T-helper 22 cell (primary cell): ENCODE measurements at places on chromosomes 5 and 9.

DNA sequence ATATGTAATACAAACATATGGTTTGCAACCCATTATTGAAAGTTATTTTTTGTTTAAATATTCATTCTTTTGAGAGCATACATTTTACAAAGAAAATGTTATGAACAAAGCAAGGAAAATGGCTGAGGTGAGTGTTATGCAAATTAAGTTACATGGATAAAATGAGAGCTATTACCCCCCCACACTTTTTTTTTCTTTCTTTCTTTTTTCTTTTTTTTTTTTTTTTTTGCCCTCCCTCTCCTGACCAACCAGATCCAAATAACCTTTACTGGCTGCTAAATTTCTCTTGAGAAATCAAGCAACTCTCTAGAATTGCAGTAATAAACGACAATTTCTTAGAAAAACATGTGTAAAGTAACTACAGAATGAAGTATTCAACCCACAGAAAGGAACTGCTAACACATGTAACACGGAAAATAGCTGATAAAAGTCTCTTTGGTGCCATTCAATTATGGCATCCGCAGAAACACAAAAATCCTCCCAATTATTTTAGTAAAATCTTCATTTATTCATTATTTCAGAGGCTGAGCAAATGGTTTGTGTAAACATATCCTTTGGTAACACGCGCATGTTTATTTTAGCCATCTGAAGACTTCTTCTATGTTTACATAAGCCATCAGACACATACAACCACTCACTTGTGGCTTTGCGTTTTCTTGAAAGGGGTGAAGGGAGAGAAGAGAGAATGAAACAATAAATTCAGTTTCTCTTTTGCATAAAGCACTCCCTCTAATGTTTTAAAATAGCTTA is 216.1 kb downstream of the NFIB start:
- no peak for DNase-seq

DNA sequence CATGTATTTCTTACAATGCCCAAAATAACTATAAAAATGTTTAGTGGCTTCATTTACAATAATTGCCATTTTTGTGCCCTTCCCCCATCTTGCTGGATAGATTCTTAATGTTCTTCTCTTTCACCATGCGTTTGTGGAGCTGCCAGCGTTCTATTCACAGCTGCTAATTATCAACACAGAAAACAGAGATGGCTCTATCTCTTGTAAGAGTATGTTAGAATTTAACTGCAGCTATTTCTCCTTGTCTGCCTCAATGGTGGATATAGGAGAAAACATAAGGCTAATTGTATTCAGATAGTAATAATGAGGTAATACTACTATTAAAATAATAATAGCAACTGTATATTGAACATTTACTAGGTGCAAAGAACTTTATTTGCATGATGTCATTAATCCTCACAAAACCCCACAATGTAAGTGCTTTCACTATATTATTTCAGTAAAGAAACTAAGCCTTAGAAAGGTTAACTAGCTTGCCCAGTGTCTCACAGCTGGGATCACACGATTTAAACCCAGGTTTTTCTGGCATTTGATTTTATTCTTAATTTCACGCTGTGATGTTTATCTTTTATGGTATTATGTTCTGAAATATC is 50.1 kb downstream of the JAKMIP2 start:
- DNase-seq = no peak

GRCh38 chr9:89518466-89519365 is 20.8 kb upstream of the SEMA4D start:
- DNase-seq = no peak

- DNase-seq = no peak
Observed at GRCh38 chr9:88712484-88712883, 177.5 kb downstream of the NXNL2 start.

DNA sequence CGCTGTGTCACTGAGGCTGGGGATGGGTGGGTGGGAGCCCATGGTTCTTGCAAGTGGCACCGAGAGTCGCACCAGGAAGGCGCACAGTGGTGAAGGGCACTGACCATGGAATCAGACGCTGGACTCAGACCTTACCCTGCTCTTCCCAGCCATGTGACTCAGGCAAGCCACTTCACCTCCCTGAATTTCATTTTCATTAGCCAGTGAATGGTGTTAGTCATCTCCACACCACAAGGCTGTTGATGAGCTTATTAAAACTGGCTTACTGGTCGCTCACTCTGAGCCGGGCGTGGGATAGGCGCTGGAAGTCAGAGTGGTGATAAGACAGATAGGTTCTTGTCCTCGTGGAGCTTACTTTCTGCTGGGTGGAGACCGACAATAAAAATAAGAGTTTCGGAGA is 25.1 kb downstream of the FGF18 start:
- DNase-seq = no peak

GRCh38 chr5:124444147-124444775 is 302.2 kb downstream of the ZNF608 start:
- no peak for DNase-seq

GRCh38 chr5:179530069-179530998 is 20.0 kb upstream of the RUFY1 start:
- peak; percentile 15 for DNase-seq

- DNase-seq = no peak
Observed at GRCh38 chr5:146606893-146607292, 90.9 kb upstream of the GPR151 start.

GRCh38 chr5:30932273-30933017 is 261.0 kb upstream of the CDH6 start:
- no peak for DNase-seq

- no peak for DNase-seq
Observed at GRCh38 chr5:132546108-132546507, 2.8 kb upstream of the IL5 start.

GRCh38 chr9:112921549-112921948 is 30.9 kb upstream of the SLC46A2 start:
- no peak for DNase-seq

DNA sequence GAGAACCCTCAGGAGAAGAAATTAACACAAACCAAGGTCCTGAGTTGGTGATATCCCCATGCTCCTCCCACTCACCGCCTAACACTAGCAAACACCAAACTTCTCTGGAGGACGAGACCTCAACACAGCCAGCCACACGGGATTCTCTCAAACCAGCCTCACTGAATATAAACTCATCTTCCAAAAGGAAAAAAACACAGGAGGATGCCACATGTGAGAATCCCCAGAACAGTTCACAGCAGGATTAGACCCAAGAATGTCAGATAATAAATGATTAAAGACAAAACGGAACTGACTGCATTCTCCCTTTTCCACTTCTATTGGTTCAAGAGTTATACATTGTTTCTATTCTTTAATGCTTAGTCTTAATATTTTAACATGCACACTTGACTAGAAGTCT is 89.2 kb downstream of the LPAR1 start:
- no peak for DNase-seq

DNA sequence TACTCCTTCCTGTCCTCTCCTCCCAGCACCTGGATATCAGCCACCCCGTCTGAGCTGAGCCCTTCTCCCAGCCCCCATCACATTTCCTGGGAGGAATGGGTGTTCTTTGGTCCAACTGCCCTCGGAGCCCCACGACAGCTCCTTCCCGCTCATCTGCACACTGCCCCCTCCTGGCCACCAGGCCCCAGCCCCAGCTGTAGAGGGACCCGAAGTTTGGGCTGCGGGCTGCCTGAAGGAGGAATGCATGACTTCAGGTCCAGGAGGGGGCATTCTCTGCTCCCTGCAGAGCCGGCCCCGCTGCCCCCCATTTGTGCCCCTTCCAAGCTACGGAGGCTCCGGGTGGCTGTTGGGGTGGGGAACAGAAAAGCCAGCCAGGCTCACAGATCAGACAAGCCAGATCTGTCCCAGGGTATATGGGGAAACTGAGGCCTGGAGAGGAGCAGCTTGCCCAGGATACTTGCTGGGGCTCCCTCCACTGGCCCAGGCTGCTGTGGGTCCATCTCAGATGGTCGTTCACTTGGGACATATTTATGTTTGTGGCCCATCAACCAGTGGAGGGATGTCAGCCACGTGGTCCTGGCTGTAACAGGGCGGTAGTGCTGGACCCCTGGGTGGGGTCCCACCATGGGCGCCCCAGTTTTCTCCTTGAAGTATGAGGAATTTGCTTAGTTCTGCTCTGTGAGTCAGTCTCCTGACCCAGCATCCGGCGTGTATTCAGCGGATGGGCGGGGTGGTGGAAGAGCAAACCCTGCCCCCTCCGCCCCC is 33.1 kb downstream of the DAB2IP start:
- no peak for DNase-seq

GRCh38 chr5:179827680-179828079 is 7.0 kb downstream of the SQSTM1 start:
- no peak for DNase-seq

DNA sequence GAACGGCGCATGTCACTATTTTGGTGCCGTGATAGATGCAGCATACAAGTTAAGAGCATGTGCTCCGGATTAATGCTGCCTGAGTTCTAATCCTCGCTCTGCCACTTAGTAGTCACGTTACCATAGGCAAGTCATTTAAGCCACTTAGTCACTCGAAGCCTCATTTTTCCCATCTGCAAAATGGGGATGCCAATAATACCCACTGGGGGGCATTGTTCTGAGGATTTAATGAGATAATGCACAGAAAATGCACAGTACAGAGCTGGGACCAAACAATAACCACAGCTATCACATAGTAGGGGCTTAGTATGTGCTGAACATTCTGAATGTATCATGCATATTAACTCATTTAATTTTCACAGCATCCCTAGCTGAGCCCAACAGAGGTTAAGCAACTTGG is 9.1 kb downstream of the NIPAL4 start:
- no peak for DNase-seq

- no peak for DNase-seq
Observed at GRCh38 chr5:151093476-151093889, 12.6 kb upstream of the TNIP1 start.

- no peak for DNase-seq
Observed at GRCh38 chr5:8895599-8895998, 650.3 kb downstream of the SEMA5A start.

- DNase-seq = no peak
Observed at GRCh38 chr9:99056886-99057664, 47.8 kb upstream of the TGFBR1 start.

DNA sequence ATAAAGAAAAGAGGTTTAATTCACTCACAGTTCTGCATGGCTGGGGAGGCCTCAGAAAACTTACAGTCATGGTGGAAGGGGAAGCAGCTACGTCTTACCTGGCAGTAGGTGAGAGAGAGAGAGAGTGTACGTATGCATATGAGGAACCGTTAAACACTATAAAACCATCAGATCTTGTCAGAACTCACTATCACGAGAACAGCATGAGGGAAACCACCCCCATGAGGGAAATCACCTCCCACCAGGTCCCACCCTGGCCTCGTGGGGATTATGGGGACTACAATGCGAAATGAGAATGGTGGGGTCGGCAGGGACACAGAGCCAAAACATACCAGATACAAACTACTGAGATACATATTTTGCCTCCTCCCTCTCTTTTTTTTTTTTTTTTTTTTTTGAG is 10.8 kb upstream of the FER start:
- no peak for DNase-seq

DNA sequence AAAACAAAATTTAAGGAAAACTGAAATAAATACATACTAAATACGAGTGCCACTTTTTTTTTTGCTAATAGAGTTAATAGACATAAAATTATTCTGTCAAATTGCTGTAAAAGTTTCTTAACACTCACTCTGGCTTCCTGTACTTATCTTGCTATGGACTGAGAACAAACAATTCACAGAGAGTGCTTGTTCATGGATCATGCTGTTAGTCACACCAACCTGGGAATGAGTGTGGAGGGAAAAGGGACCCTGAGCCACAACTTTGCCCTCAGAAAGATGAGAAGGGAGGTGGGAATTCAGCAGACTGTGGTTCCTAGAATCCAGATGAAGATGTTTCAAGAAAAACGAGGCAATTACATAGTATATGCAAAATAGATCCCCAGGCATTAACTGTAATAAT is 246.9 kb downstream of the FBXL7 start:
- DNase-seq = no peak

- DNase-seq = no peak
Observed at GRCh38 chr5:179371681-179372680, 26.7 kb upstream of the ADAMTS2 start.

DNA sequence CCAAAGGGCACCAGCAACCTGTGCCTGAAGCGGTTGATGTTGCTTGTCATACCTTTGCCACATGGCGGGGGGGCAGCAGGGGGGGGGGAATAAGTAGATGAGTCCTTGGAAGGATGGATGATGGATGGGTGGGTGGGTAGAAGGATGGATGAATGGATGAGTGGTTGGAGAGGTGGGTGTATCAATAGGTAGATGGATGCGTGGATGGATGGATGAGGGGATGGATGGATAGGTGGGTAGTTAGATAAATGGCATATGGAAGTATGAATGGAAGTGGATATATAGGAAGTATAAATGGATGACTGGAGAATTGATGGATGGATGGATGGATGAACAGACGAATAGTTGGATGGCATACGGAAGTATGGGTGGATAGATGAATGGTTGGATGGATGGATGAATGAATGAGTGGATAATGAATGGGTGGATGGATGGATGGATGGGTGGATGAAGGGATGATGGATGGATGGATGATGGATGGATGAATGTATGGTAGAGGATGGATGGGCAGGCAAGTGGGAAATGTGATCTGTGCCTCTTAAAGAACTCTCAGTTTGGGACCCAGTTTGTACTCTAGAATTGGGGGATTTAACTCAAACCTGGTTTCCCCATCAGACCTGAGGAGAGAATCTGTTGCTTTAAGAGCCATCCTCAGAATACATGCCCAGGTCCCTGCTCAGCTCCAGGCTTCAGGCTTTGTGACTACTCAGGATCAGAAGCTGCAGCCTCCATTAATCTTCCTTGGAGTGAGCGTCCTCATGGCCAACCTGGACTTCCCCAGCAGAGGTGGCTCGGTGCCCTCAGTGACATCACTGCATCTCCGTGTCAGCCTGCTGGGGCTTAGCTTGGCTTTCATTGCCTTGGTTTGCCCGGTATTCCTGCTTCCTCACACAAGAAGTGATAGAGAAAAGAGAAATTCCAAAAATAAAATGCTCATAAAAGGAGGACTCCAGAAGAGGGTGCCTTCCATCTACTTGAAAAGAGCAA is 27.6 kb upstream of the SUSD3 start:
- no peak for DNase-seq

- DNase-seq = no peak
Observed at GRCh38 chr5:140571105-140571504, 6.5 kb downstream of the SLC35A4 start.

DNA sequence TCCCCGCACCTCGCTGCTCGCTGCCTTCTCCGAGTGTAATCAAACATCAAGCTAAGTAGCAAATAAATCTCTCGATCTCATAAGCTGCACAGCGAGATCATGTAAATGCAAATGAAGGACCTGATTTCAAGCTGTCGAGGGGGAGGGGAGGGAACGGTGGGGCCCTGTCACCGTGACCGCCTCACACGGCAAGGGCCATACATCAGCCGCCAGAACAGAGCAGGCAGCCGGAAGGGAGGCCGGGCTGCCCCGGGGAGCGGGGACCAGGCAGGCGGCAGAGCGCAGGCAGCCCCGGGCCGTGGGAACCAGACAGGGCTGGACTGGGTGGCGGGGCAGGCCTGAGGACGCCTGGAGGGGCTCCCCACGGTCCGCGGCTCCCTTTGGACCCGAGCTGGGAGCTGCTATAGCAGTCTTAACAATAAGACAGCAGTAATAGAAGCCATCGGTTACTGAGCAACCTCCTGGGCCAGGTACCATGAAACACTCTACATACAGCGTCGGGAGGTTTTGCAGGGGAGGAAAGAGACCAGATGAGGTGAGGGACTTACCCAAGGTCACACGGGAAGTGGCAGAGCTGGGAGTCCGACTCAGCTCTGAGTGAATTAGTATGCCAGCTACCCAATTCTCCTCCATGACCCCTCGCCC is 76.8 kb downstream of the CFAP77 start:
- DNase-seq = peak; percentile 48

GRCh38 chr5:56161927-56162326 is 71.2 kb downstream of the ANKRD55 start:
- no peak for DNase-seq

GRCh38 chr5:17269201-17269600 is 51.8 kb downstream of the BASP1 start:
- DNase-seq = no peak
